Fibroblast of lung (primary cell): ENCODE measurements at places on chromosomes 6 and 20.

- no peak for DNase-seq
These were observed 158.0 kb downstream of the PHF3 start for GRCh38 chr6:63793465-63794137.

- peak; percentile 73 for DNase-seq
These were observed 41.9 kb upstream of the SUPT3H start for GRCh38 chr6:45419571-45420082.

DNA sequence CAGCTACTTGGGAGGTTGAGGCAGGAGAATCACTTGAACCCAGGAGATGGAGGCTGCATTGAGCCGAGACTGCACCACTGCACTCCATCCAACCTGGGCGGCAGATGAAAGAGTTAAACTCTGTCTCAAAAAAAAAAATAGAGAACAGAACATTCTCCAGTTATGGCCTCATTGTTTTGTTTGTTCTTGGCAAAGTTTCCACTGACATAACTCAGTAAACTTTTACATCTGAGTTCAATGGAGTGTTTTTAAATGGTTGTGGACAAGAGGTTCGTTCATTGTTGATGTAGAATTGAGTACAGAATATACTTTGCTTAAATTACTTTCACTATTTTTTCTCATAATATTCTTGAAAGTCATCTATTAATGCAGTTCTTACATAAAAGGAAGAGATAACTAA lies 42.2 kb upstream of the IFNGR1 start:
- DNase-seq, result peak; percentile 48

DNA sequence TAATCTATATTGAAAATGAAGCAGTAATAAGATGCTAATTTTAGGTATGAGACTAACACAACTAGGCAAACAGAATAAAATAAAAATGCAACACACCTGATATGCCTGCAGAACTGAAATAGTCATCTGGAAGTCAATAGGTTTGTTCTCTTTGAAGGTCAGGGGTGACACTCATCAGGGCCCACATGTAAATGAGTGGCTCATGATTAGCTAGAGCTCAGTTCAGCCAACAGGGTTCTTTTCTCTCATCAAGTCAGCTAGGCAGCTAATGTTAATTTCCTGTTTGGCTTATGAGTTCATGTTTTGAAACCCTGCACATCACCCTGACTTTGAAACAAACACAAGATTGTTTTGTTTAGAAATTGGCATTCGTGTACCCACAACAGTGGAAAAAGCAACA lies 23.8 kb downstream of the SMLR1 start:
- DNase-seq, result no peak

- DNase-seq, result no peak
These were observed 958.5 kb upstream of the EPHA7 start for GRCh38 chr6:94377835-94378234.

GRCh38 chr6:21163110-21163837 lies 430.3 kb upstream of the SOX4 start:
- DNase-seq, result peak; percentile 93

- no peak for DNase-seq
These were observed 40.1 kb downstream of the TRAF3IP2 start for GRCh38 chr6:111565326-111566221.

GRCh38 chr20:49635166-49635565 lies 67.2 kb upstream of the PTGIS start:
- DNase-seq, result peak; percentile 37
